ENCODE measurements at places on chromosomes 5 and 9.

GRCh38 chr5:97224112-97224750, 41.2 kb upstream of the RIOK2 start:
- no peak for DNase-seq

DNA sequence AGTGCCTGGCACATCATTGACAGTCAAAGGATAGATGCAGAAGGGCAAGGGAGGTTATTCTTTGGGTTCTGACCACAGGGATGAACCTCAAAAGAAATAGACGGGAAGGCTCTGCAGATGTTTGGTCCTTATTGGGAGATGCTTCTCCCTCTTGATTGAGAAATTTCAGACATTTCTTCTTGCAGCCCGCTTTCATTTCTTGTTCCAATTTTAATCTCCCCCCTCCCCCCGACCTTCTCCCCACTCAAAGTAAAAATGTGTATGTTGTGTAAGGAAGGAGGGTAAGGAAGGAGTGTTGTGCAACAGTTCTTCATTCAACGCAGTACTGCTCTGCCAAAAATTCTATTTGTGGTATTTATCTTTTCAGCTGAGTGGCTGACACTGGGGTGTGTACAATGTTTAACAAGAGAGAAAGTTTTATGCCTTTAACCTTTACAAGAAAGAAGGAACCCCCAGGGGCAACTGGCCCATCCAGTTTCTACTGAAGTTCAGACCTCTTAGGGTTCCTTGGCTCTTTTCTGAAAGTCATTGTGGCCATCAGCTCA, 46.3 kb upstream of the TNFSF15 start:
- DNase-seq = no peak

GRCh38 chr5:173717959-173718358, 101.5 kb upstream of the BOD1 start:
- no peak for DNase-seq

GRCh38 chr5:123876276-123876790, 364.4 kb downstream of the CSNK1G3 start:
- DNase-seq = no peak

GRCh38 chr9:87464110-87464991, 33.3 kb upstream of the DAPK1 start:
- no peak for DNase-seq

DNA sequence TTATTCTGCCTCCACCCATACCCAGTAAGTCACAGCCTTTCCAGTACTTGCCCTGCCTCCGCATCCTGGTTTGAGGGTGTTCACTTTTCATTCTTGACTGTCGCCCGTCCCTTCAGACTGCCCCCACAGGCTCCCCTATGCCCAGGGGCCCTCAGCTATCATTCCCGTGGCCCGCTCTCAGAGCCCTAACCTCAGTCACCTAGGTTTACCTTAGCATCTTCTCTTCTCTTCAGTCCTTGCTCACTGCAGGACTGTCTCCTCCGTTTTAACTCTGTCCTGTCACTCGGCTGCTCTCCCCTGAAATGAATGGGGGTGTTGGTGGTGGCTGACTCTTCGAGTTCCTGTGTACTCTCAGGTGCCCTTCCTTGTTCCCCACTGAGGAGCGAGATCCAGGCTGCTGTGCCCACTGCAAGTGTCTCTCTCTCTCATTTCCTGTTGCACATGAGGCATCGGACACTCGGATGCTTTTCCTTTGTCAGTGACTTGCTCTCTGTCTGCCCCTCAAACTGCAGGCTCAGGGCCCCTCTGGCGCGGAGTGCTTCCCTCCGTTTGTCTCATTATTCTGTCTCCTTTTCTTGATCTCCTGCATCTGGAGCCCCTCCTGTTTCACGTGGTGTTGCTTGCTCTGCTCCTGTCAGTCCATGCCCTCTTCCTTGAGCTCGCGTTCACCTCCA, 89.8 kb downstream of the CACNA1B start:
- DNase-seq = no peak

GRCh38 chr9:93659044-93659836, 82.9 kb downstream of the PHF2 start:
- DNase-seq = no peak
